ENCODE measurements at places on chromosomes 4 and X.

- DNase-seq: no peak
These were observed 452.9 kb downstream of the GRXCR1 start for GRCh38 chr4:43345323-43345925.

GRCh38 chr4:74549936-74550335 lies 105.0 kb downstream of the AREG start:
- no peak for DNase-seq

GRCh38 chrX:109902665-109903064 lies 100.2 kb upstream of the TMEM164 start:
- DNase-seq: no peak

DNA sequence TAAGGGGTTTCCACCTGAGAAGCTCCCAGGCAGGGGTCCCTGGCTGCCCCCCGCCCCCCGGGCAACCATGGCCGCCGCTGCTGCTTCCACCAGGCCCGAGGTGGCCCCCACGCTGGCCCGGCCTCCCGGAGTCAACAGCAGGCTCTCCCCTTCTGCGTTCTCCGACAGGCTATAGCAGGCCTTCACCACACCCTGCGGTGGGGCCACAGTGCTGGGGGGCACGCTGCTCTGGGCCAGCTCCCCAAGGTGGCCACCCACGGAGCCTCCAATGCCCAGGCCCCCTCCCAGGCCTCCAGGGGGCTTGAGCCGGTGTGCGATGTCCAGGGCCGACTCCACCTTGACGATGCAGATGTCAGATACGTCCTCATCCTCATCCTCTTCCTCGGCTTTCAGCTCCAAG lies 72.5 kb downstream of the UBE2K start:
- no peak for DNase-seq

GRCh38 chr4:120056246-120056645 lies 10.4 kb downstream of the MAD2L1 start:
- DNase-seq: no peak

- DNase-seq: no peak
These were observed 275.2 kb downstream of the PTTG2 start for GRCh38 chr4:38235354-38235753.

- peak; percentile 72 for DNase-seq
These were observed 23.5 kb upstream of the SYNPO2 start for GRCh38 chr4:118865091-118865708.

DNA sequence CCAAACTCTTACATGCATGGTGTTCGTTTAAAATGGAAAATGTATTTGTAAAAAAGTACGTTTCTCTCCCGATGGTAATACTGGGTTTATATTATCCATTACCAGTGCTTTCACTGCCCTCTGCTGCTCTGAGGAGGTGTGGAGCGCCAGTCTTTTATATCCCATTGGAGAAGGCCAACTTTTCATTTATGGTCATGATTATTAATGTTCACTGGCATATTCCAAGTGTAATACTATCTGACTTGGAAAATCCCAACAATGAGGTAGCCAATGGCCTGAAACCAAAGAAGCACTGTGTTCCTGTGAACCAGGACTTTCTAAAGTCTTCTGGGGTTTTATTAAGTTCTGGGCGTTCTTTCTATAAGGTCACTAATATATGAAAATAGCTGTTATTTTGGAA lies 80.7 kb downstream of the SYNPO2 start:
- peak; percentile 72 for DNase-seq

DNA sequence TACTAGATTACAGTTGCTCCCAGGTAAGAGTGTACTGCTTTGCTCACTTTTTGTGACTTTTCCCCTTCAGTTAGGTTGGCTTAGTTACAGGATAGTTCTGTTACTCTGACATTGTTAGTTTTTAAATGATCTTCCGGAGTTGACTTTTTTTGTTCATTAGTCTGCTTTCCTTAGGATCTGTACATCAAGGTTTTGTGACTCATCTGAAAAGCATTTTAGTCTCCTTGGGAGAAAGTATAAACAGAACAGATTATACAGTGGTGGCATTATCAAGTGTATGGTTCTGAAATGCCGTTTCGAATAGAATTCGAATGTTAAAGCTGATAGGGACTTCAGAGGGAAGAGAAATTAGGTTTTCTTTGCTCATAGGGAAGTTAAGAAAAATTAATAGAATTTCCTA lies 63.3 kb downstream of the USP9X start:
- DNase-seq: no peak

- no peak for DNase-seq
These were observed 96.8 kb downstream of the TET2 start for GRCh38 chr4:105243446-105243845.

- no peak for DNase-seq
These were observed 90.8 kb upstream of the LIMCH1 start for GRCh38 chr4:41446981-41447725.

DNA sequence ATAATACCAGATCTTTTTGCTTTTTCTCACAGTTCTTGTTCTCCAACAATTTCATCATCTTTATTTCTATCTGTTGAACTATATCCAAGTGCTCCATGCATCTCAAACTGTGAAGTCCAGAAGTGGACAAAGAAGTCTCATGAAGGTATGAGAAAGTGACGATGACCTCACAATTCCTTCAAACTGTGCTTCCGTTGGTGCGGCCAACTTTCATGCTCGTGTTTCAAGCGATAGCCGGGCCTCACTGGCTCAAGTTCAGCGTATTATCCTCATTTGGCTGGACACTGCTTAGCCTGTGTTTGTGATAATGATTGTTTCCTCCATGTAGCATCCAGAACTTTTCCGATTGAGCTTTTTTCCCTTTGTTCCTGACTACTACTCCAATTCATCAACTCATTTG lies 143.1 kb downstream of the PALLD start:
- no peak for DNase-seq

- DNase-seq: no peak
These were observed 134.7 kb upstream of the USP9X start for GRCh38 chrX:40950546-40950945.

DNA sequence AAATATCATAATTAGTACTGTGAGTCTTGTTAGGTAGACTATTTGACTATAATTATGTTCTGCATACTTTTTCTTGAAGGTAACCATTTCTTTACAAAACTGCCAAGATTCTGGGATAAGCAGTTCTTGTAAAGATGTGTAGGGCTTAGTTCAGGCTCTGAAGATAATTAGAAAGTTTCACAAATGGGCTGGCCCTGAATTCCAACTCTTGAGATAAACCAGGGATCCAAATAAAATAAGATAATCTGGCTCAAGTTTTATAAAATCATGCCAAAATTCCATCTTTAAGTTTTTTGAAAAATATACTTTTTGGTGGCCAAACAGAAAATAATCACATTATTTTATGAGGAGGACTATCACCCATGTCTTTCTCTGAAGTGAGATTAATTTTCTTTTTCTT lies 35.5 kb upstream of the GLRB start:
- DNase-seq: no peak

GRCh38 chr4:171042989-171043524 lies 770.1 kb upstream of the GALNTL6 start:
- no peak for DNase-seq

- DNase-seq: no peak
These were observed 374.7 kb upstream of the FGF13 start for GRCh38 chrX:139086246-139086645.

DNA sequence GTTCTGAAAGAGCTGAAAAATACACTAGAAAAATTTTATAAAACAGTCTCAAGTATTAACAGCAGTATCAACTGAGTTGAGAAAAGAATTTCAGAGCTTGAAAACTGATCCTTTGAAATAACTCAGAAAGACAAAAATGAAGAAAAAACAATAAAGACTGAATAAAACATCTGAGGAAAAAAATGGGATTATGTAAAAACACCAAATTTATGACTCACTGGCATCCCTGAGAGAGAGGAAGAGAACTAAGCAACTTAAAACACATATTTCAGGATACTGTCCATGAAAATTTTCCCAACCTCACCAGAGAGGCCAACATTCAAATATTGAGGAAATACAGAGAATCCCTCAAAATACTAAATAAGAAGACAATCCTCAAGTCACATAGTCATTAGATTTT lies 22.9 kb downstream of the PABPC4L start:
- DNase-seq: no peak

- DNase-seq: no peak
These were observed 18.8 kb upstream of the TMSB4X start for GRCh38 chrX:12955882-12956703.

DNA sequence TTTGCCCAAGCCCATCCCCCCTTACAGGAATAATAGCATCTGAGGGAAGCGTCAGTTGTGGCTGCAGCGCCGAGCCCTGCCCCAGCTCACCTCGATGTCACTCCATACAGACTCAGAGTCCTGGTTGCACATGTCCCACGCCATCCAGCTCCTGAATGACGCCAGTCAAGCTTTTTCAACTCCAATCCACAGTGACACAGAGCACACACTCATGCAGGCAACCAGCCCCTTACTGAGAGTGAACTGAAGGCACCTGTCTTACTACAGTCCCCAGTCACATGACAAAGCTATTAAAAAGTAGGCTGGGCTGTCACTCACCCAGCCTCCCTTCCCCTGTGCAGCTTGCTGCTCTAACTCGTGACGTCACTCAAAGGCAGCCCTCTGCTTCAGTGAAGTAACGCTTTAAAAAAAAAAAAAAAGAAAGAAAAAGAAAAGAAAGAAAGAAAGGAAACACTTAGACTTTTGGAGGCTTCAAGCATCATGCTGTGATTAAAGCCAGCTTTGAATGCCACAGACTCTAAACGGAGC lies at the start of gene PPARGC1A:
Gene PPARGC1A (minus strand): TSS at position 234 of the 528 bp plus-strand sequence. CDS start 90 bp downstream, at position 144.
- DNase-seq: no peak

DNA sequence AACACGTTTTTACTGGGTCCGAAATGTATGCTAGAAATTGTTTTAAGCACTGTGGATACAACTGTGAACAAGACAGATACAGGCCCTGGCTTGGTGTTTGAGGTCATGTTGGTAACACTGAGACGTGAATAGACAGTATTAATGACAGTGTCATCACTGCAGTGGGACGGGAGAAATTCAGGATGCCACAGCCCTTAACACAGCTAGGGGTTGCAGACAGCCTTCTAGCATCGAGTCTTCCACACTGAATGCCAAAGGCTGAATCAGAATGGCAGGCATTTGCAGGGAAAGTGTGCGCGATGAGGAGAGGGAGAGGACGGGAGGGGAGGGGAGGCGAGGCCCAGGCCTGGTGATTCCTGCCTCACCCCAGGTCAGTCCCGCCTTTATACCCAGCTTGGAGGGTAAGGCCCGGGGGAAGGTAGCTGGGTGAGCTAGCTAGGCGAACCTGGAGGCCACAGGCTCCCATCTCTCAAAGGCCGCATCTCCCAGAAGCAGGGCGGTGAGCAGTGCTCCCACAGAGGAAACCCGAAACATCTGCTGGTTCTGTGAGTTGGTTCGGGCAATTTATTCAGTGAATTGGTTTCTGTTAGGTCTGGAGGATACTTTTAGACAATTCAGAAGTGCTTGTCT lies 44.1 kb upstream of the CLDN24 start:
- no peak for DNase-seq

DNA sequence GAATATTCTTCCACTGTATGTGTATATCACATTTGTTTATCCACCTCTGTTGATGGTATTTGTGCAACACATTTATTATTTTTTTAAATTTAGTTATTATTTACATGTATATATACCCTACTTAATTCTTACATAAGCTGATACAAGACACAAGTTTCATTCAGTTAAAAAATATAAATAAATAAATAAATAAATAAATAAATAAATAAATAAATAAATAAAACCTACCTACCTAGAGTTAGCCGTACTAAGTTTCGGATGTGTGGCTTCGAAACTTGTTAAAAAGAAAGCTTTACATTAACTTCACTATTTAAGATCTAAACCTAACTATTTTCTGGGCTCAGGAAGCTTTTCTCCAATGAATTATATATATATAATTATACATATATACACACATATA lies 23.3 kb upstream of the REPS2 start:
- no peak for DNase-seq

GRCh38 chrX:102712216-102712966 lies at the start of gene GPRASP2:
TSS of gene GPRASP2 (plus strand) at chrX:102712448. CDS start at chrX:102714870, 2,422 bp downstream.
- DNase-seq: no peak

GRCh38 chrX:13232484-13232883 lies 87.4 kb downstream of the ATXN3L start:
- DNase-seq: no peak

DNA sequence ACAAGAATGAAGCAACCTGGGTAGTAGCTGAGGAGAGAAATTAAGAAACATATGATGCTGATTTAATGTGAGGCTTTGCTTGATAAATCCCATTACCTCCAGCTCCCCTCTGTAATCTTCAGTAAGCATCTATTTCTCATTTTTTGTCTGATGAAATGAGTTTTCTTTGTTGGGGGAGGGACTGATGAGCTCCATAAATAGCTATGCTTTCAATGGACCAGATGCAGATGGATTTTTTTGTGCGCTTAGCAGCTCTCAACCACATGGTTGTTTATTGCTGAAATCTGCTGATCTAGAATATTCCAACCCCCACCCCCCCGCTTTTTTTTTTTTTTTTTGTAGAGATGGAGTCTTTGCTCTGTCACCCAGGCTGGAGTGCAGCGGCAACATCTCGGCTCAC lies 1082.0 kb downstream of the RAPGEF2 start:
- DNase-seq: no peak

GRCh38 chr4:4437798-4438470 lies 51.0 kb downstream of the NSG1 start:
- no peak for DNase-seq

- no peak for DNase-seq
These were observed 4.5 kb upstream of the TNIP3 start for GRCh38 chr4:121168446-121169281.

DNA sequence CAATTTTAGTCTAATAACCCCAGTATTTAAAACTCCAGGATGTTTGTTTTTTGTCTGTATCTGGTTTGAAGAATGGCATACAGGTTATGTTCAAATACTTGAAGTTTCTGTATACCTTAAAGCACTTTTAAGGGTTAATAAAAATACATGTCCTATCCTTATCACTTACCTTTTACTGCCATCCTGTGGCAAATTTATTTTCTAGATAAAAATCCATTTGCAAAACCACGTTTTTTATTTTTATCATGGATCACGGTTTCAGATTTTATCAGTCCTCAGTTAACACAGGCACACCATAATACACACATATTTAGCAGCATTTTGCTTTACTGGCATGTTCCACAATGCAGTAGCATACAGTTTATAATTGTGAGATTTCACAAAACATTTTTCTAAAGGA lies 113.3 kb upstream of the H2AZ1 start:
- peak; percentile 25 for DNase-seq

GRCh38 chr4:121376556-121376955 lies 4.3 kb downstream of the QRFPR start:
- no peak for DNase-seq

All from LNCaP clone FGC (cell line).